D721Med (cell line): ENCODE measurements at places on chromosomes 11 and 22.

DNA sequence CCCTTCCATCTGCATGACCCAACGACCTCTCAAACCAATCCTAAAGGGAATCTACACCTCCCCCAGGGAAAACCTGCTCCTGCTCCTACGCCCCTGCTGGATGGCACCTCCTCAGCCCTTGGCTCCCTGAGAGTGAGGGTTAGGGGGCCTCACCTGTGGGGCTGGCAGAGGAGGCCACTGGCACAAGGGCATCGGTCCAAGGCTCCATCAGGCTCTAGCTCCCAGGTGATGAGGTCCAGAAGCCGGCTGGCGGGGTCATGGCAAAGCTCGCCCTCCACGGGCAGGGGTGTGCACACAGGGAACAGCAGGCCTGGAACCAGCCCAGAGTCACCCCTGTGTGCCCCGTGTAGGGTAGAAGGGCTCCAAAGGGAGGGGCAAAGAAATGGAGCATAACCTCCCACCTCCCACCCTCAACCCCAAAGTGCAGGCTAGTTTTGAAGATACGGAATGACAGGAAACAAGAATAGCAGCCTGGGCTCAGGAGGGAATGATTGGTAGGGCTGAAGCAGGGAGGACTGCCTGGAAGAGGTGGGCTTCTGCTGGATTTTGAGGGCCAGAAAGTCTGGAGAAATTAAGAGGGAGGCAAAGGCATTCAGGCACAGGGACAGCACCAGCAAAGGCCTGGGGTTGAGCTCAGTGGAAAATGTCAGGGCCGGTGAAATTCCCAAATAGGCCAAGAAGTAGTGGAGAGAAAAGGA, 42.6 kb downstream of the DKK3 start:
- no peak for DNase-seq

DNA sequence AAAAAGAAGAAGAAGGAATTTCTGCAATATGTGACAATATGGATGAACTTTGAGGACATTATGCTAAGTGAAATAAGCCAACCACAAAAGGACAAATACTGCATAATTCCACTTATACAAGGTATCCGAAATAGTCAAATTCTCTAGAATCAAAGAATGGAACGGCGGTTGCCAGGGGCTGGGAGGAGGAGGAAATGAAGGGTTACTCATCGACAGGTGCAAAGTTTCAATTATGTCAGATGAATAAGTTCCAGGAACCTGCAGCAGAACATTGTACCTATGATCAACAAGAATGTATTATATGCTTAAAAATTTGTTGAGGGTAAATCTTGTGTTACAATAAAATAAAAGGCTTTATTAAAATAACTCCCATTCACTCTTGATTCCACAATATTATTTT, 49.0 kb downstream of the SC5D start:
- DNase-seq: no peak

DNA sequence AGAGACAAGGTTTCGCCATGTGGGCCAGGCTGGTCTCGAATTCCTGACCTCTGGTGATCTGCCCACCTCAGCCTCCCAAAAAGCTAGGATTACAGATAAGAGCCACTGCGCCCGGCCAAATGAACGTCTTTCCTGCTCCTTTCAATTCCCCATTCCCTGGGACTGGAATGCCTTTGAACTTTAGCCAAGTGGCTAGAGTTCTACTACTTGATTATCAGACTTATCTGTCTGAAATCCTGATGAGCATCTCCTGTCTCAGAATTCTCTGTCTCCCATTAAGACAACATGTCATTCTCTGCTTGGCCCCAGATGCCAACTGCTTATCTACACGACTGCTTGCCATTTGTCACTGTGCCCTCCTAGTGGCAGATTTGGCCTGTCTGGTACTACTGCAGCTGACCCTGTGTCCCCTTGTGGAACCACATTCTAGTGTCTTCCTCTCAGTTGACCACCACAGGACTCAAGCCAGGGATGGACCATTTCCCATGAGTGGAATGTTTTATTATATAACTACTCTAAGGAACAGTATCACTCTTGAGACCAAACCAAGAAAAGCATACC, 33.1 kb upstream of the IPO7 start:
- no peak for DNase-seq

- DNase-seq: no peak
These were observed 2.0 kb downstream of the MYH9 start for GRCh38 chr22:36385491-36386350.

DNA sequence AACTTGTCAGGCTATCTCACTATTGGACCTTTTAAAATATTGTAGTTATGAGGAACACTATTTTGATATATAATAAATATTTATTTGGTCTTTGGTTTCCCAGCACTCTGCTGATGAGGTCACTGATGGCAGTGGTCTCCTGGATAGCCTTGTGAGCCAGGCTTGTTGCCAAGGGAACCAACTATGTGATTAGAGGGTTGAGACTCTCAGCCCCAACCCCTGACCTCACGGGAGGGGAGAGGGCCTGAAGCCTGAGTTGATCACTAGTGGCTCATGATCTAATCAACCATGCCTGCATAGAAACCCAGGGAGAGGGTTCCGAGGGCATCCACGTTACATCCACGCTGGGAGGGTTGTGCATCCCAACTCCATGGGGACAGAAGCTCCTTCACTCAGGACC, 10.8 kb downstream of the PANX1 start:
- no peak for DNase-seq

GRCh38 chr22:20438678-20439492, 1.3 kb upstream of the SCARF2 start:
- DNase-seq: no peak

DNA sequence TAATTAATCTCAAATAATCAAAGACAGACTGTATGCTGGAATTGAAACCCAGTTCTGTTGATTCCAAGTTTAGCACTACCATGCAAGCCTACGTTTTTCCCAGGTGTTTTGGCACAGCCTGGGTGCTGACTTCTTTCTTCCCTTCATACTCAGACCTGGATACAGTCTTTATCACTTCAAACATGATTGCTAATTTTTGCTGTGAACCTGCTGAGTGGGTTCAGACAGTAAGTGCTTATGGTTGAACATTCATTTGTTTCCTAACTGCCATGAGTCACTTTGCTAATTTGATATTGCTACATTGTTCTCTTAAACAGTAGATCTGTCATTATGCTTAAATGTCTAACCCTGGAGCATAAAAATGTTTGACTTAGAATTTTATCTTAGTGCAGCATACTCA, 12.2 kb downstream of the PAAF1 start:
- DNase-seq: no peak

GRCh38 chr11:92692826-92693546, 276.5 kb upstream of the MTNR1B start:
- DNase-seq: no peak

GRCh38 chr22:24134090-24134846, 47.0 kb upstream of the SUSD2 start:
- no peak for DNase-seq

GRCh38 chr11:80616070-80616800, 1175.4 kb upstream of the TENM4 start:
- no peak for DNase-seq

DNA sequence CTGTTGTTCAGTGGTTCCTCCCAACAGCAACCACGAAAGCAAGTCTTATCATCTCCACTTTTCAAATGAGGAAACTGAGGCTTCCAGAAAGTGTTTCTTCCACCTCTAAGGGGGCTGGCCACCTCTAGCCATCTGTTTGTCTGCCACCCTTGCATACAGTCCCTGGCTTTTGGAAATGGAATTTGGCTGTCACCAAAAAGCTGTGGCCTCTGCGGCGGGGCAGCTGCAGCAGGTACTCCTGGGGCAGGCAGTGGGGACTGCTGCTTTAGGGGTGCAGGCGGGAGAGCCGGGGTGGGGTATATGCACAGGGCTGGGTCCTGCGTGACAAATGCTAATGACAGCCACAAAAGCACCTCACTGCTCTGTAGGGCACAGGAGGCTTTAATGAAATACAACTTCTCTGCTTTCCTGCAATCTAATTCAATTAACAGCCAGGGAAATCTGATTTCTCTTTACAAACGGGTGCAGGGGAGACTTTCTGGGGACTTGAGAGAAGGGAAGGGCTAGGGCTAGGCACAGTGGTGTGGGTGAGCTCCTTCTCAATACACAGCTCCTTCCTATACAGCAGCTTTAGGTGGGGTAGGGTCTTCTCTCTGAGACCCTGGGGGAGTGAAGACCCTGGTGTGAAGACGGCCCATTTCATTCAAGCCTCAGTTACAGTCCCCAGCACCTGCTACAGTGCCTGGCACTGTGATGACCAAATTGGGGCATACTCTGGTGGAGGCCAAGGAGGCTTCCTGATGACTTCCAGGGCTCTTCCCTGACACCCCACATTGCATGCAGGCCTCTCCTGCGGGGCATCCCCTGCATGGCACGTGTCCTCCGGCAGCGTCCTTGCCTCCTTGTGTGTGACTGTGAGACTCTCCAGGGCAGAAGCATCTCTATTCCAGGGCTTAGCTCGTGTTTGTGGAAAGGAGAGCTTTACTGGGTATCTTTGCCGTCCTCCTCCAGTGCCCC, 161.6 kb downstream of the CEP164 start:
- no peak for DNase-seq

DNA sequence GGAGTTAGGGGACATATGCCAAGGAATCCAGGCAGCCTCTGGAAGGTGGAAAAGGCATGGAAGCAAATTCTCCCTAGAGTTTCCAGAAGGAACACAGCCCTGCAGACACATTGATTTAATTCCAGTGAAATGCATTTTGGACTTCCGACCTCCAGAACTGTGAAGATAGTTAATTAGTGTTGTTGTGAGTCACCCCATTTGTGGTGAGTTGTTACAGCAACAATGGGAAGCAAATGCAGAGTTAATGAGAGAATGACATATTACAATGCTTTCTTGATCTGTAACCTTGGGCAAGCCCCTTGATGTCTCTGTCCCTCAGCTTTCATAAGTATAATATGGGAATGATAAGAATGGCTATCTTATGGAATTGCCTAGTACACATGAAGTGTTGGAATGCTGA, 178.7 kb downstream of the KIRREL3 start:
- DNase-seq: no peak

GRCh38 chr11:74592063-74592440, 330 bp upstream of the POLD3 start:
- DNase-seq: no peak

DNA sequence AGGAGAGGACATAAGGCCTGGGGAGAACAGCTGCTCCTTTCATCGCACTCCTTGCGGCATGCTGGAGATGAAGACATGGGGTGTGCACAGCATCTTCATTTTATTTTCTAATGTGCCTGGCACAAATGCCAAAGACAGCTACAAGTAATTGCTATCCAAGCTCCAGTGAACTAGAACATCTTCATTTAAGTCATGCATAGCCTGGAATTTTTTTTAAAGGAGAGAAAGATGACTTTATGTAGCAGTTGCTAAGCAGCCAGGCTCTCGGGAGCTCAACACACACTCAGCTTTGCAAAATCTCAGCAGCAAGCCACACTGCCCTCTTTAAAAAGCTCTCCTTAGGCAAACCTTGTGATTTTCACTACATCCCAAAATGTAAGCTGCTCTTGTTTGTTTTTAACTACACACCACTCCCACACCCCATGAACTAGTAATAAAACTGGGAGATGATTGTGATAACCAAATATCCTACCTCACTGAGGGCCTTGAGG, 164.5 kb upstream of the POU2AF2 start:
- no peak for DNase-seq
